Endothelial cell of umbilical vein (primary cell): ENCODE measurements at places on chromosomes 16 and 17.

DNA sequence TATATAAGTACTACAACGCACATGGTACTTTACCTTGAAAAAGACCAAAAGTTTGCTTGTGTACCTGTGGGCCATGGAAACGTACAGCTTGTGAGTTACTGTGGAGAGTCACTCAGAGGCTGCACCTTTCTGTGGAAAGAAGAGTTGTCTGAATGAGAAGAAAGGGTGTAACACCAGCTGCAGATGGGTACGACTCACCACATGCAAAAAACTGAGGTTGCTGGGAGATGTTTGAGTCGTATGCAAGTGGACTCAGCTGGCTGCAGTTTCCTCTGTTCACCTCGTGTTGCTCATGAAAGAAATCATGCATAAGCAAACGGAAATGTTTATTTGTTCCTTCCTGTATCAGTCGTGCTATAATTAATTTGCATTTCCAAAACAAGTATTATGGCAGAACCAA is 22.4 kb upstream of the DYNLRB2 start:
- DNase-seq: no peak

GRCh38 chr17:65504141-65504540 is 57.3 kb downstream of the AXIN2 start:
- DNase-seq: no peak

DNA sequence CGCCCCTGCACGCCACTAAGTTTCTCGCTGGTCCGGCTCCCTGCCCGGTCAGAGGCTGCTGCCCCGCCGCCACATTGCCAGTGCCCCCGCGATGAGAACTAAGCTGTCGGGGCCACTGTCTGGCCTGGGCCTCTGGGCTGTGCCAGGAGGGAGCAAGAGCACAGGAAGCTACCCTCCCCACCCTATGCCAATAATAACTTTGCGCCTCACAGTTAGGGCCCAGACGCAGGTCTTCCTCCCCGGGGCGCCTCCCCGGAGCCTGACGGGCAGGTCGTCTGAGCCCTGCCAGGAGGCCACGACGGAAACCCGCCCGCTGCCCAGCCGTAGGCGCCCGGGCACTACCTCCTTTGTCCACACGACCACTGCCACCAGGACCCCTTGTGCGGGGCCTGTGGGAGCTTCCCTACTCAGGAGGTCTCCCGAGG is 1.5 kb downstream of the ZFPM1 start:
- no peak for DNase-seq

GRCh38 chr16:30394592-30395154 is 547 bp upstream of the ZNF48 start:
- peak; percentile 57 for DNase-seq

GRCh38 chr17:39937447-39937846 is 9.9 kb downstream of the LRRC3C start:
- no peak for DNase-seq

DNA sequence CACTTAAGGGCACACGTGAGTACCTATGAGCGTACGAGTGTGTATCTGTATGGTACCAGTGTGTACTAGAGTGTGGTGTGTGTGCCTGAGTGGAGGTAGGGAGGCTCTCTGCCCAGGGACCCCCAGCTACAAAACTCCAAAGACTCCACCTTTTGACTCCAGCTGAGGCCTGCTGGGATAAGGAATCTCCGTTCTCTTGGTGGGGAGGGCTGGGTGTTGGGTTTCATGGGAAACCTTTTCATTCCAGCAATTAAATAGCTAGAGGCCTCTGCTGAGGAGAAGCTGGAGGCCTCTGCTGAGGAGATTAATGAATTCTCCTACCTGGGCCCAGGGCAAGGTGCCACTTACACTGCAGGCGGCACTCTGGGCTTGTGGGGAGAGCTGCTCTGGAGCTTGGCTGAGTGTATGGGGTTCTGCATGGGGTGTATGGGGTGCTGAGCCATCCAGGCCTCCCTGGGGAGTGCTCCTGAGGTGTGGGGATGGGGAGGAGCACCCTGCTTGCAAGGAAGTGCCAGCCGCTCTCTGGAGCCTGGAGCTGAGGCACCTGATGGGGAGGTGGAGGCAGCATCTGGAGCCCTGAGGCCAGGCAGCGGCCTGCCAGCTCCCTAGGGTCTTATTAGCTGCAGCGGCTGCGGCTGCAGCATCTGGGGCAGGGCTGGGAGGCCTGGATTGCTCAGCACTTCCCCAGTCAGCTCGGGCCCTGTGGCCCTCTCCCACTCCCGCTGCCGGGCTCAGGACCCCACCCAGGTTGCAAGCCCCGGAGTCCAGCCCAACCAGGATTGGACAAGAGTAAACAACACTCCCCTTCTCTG is 4.6 kb downstream of the ANKRD13B start:
- no peak for DNase-seq

GRCh38 chr17:76681222-76682137 is 29.3 kb downstream of the MXRA7 start:
- peak; percentile 72 for DNase-seq

DNA sequence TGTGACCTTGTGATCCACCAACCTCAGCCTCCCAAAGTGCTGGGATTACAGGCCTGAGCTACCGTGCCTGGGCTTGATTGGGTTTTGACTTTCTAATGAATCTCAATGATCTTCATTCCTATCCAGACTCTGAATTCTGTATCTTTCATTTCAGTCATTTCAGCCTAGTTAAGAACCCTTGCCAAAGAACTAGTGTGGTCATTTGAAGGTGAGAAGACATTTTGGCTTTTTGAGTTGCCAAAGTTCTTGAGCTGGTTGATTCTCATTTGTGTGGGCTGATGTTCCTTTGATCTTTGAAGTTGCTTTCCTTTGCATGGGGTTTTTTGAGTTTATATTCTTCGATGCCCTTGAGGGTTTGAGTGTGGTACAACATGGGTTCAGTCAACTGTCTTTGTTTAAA is 30.6 kb upstream of the TEKT1 start:
- no peak for DNase-seq
